ENCODE measurements at places on chromosomes 1 and 21. TPM values are rescaled to one million over a fixed set of nuclear protein-coding genes. Genes with fewer than 3 reads are reported as not detected.

DNA sequence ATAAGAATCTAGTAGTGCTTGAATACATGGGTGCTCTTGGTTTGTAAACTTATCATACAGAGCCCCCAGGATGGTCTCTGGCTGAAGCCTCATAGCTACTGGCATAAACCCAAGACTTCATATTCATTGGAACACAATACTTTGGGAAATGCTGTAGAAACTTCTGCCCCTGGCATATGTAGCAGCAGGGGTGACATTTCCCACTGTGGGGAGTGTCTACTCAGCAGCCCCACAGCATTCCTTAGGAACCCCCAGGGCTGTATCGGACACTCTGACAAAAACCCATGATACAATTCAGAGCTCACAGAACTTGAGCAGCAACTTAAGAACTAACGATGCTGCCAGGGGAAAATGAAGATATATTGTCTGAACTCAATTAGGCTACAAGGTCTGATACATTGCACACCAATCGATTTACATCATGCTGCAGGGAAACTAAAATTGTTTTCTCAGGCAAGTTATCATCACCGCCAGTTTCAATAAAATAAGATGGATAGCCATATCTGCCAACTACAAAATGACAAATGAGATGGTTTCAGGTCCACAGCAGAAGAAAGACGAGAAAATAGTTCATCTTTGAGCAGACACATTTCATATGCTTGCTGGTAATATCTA, 181.1 kb upstream of the GREM2 start:
- no peak for DNase-seq

DNA sequence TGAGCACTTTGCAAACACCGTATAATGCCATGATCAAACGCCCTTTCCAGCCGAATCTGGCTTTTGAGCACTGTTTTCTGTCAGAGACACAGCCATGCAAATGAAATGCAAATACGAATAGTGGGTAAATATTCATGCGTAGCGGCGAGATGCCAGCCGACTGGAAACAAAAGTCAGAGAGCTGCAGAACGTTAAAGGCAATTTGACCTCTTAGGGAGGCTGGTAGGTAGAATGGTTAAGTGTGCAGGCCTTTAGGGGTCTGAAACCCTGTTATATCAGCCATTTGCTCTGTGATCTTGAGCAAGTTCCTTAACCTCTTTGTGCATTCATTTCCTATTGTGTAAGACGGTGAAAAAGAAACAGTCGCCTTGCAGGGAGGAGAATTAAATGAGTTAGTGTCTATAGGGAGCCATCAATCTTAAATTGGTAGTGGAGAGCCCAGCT, 6.5 kb upstream of the SDHB start:
- no peak for DNase-seq

- DNase-seq, result no peak
Observed at GRCh38 chr21:28447462-28447861, 545.2 kb downstream of the LTN1 start.

Gene PROX1
- 0.06 TPM for total RNA-seq

DNA sequence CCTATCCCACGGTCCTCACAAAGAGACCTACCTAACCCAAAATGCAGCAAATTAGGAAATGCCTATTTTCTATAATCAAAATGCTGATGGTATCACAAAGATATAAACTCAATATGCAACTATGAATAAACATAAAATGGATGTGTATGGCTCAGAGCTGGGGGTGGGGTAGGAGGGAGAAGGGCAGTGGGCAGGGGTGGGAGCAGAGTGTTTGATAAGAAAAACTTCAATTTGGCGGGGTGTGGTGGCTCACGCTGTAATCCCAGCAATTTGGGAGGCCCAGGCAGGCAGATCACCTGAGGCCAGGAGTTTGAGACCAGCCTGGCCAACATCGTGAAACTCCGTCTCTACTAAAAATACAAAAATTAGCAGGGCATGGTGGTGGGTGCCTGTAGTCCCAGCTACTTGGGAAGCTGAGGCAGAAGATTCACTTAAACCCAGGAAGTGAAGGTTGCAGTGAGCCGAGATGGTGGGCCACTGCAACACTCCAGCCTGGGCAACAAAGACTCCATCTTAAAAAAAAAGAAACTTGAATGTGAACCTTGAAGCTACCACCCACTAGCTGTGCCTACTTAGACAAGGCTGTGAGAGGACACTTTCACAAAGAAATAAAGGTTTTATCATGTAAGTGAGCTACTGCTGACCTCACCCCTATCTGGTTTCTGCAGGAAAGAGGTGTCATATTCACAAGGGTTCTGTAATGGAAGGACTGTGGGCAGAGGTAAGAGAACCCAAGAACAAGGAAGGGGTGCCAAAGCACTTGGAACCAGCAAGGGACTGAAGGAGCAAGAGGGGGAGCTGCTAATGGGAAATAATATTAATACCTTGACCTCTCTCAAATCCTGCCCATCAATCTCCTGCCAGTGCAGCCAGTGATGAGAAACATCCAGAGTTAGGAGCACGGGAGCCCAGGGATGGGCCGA, 53.0 kb downstream of the HLCS start:
- DNase-seq, result no peak

- DNase-seq, result no peak
Observed at GRCh38 chr1:207944571-207944970, 33.6 kb upstream of the CD34 start.

DNA sequence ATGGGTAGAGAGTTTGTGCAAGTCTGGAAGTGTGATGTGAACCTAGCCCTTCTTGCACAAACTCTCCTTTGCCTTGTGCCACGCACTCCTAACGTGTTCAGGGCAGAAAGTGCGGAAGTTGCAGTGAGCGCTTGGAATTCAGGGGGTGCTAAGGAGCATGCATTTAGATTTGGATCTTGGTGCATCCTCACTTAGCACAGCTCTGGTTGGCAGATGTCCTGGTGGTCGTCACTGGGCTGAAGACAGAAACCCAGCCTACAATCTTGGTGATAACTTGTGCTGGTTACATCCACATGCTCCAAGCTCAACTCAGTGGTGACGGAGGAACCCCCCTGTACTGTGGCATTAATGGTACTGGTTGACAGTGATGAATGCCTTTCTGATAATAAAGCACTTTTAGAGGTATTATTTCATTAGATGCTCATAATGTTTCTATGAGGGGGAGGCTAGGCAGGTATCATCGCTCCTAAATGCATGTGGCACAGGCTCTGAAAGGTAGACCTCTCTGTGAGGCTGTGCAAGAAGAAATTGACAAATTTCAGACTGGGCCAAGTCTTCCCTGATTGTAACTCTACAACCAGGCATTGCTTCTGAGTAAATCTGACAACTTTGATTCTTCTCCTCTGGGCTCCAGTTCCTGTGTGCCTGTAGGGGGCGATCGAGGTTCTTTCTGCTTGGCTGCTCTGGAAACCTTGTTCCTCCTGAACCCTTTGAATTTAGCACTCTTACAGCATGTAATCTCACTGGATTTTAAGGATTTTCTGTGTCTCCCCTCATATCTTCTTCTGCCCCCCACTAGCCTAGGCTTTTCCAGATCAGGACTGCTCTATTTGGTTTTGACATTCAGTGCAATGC, 40.6 kb downstream of the MAPKAPK2 start:
- no peak for DNase-seq

DNA sequence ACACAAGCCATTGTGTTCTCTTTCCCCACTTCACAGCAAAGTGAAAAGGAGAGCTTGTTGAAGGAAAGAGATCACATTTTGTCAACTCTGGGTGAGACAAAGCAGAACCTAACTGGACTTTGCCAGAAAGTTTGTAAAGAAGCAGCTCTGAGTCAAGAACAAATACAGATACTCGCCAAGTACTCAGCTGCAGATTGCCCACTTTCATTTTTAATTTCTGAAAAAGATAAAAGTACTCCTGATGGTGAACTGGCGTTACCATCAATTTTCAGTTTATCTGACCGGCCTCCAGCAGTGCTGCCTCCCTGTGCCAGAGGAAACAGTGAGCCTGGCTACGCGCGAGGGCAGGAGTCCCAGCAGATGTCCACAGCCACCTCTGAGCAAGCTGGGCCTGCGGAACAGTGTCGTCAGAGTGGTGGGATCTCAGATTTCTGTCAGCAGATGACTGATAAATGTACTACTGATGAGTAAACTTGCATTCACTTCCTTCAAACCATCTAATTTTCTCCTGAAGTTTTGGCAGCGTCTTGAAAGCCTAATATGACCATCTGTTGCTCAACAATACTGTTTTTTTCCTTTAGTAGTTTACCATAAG, 43.7 kb downstream of the BACH1 start:
- DNase-seq, result no peak

- DNase-seq, result no peak
Observed at GRCh38 chr1:222582099-222582774, 7.5 kb downstream of the TAF1A start.

GRCh38 chr1:233905416-233906051, 1.1 kb downstream of the SLC35F3 start:
- no peak for DNase-seq

Gene C1orf87
- total RNA-seq, result 0.17 TPM

Gene LDLRAD1
- not detected for total RNA-seq

Data from epithelial cell of proximal tubule (primary cell).